Lung (tissue), 17 donors: ENCODE measurements at places on chromosomes 16 and 17.

- no peak for DNase-seq
These were observed 4.0 kb downstream of the CRYBA1 start for GRCh38 chr17:29250666-29251065.

- DNase-seq, result no peak
These were observed 16.4 kb downstream of the USP36 start for GRCh38 chr17:78824240-78824639.

GRCh38 chr16:56094231-56094630 is 97.1 kb upstream of the GNAO1 start:
- DNase-seq, result no peak

DNA sequence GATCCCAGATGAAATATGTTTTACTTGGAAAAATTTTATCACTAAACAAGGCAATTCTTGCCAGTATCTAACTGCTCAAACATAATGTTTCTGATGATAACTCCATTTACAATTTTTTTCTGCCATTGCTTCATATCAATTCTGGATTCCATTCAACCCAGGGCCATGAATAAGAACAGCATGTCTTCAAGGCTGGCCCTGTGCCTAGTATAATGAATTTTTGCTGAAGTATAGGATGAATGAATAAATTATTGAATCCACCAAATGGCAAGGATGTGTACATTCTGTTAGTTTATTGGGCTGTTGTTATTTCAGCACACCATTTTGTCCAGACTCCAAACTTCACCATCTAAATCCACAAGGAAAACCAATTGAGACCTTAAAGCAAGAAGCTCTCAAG is 414.7 kb downstream of the HS3ST3B1 start:
- DNase-seq, result peak; percentile 23

- DNase-seq, result no peak
These were observed 29.3 kb downstream of the MAF start for GRCh38 chr16:79571065-79571902.

DNA sequence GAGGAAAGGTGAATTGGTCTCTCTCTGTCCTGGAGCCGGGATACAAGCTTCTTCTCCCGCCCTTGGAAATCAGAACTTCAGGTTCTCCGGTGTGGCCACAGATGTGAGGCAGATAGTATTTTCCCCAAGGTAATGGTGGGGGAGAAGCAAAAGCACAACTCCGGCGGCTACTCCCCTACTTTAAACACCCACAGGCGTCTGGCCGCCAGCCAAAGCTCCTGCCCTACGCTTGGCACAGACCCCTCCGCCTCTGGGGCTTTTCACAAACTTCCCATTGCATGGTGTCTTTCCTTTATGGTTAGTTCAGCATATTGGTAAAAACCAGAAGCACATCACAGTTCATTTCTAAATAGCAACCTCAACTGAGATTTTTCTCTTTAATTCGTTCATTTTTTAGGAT is 39.4 kb upstream of the B4GALNT2 start:
- DNase-seq, result no peak

- DNase-seq, result no peak
These were observed 11.2 kb upstream of the ASGR1 start for GRCh38 chr17:7190276-7190917.

- DNase-seq, result no peak
These were observed 150.1 kb downstream of the ITFG1 start for GRCh38 chr16:47310792-47311211.

GRCh38 chr16:50889276-50889675 is 147.4 kb downstream of the CYLD start:
- no peak for DNase-seq

- no peak for DNase-seq
These were observed 41.1 kb upstream of the SLC5A10 start for GRCh38 chr17:18910881-18911280.

- no peak for DNase-seq
These were observed 2.9 kb downstream of the RPL38 start for GRCh38 chr17:74206332-74206818.

DNA sequence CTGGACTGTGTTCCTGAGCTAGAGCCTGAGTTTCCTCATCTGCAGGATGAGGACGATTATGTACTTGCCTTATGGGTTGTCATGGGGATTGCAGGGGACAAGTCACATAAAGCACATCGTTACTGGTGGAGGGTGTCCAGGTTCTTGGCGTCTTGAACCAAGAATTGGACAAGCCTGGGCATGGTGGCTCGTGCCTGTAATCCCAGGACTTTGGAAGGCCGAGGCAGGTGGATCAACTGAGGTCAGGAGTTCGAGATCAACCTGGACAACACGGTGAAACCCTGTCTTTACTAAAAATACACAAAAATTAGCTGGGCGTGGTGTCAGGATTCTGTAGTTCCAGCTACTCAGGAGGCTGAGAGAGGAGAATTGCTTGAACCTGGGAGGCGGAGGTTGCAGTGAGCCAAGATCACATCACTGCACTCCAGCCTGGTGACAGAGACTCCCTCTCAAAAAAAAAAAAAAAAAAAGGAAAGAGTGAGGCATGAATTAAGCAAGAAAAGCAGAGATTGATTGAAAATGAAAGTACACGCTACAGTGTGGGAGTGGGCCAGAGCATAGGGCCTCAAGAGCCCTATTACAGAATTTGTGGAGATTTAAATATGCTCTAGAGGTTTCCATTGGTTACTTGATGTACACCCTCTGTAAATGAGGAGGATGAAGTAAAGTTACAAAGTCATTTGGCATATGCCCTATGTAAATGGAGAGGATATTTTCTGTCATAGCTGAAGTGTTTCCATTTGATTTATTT is 30.7 kb downstream of the ADGRG5 start:
- DNase-seq, result no peak

- DNase-seq, result no peak
These were observed 364.3 kb upstream of the TOM1L1 start for GRCh38 chr17:54536306-54536705.

DNA sequence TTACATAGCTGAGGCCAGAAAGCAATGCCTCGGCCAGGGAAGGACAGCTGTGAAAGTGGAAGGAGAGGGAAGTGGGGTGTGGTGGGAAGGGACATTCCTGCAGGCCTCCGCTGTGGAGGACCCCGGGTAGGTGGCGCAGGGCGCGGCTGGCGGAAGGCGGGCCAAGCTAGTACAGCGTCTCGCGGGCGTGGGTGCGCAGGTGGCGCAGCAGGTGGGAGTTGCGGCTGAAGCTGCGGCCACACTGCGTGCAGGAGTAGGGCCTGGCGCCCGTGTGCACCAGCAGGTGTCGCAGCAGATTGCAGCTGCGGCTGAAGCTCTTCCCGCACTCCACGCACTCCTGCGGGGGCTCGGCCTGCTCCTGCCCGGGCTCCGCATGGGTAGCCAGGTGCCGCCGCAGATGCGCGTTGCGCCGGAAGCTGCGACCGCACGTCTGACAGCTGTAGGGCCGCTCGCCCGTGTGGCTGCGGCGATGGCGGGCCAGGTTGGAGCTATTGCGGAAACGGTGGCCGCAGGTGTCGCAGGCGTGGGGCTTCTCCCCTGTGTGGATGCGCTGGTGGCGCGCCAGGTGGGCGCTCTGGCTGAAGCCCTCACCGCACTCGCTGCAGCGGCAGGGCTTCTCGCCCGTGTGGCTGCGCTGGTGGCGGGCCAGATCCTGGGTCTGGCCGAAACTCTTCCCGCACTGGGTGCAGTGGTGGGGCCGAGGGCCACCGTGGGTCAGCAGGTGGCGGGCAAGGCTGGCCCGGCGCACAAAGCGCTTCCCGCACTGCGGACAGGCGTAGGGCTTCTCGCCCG is 10.0 kb downstream of the ZSCAN10 start:
- no peak for DNase-seq

DNA sequence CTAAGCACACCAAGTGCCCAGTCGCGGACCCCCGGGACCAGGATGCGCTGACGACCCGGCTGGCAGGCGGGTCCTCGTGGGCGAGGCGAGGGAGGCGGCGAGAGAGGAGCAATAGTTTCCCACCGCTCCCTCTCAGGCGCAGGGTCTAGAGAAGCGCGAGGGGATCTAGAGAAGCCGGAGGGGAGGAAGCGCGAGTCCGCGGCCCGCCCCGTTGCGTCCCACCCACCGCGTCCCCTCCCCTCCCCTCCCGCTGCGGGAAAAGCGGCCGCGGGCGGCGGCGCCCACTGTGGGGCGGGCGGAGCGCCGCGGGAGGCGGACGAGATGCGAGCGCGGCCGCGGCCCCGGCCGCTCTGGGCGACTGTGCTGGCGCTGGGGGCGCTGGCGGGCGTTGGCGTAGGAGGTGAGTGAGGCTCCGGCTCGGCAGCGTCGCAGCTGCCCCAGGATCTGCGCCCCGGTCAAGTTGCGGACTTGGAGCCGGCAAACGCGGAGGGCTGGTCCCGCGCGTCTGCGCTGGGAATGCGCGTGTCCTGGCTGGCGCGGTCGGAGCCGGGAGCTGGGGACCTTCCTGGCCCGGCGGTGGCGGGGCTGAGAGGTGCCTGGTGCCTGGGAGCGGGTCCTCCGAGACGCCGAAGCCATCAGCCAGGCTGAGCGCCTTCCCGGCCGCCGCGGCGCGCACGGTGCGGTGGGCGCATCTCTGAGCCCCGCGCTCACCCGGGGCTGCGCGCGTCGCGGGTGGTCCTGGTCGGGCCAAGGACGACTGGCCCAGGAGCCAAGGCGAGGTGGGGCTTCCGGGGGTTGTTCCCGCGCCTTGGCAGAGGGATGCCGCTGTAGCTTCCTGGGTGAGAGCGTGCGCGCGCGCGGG is at the start of gene ITGB3:
Gene ITGB3, plus strand, starts transcription at position 287 of the 862 bp plus-strand sequence. Its CDS starts 35 bp downstream, at position 322.
- peak; percentile 77 for DNase-seq

DNA sequence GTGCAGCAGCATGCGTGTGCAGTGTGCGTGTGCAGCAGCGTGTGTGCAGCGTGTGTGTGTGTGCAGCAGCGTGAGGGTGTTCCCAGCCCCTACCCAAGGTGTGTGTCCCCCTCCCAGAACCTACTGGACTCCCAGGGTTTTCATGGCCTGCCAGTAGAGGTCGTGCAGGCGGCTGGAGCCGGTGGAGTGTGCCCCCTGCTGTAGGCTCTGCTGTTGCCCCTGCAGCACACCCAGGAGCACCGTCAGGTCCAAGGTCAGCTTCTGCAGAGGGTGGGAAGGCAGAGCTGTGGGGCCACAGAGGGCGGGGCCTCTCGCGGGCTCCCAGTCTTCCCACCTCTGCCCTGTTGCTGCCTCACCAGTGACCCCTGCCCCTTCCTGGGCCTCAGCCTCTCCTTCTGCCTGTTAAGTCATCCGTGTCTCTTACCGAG is 14.9 kb downstream of the MYBBP1A start:
- DNase-seq, result no peak

- DNase-seq, result peak; percentile 58
These were observed 240.3 kb upstream of the TBX2 start for GRCh38 chr17:61159221-61159814.

- DNase-seq, result no peak
These were observed 1.6 kb upstream of the WFIKKN2 start for GRCh38 chr17:50833510-50834428.

GRCh38 chr17:55606488-55606815 is 95.2 kb upstream of the SMIM36 start:
- DNase-seq, result peak; percentile 50
